ENCODE measurements at places on chromosomes 4 and X. TPM values are rescaled to one million over a fixed set of nuclear protein-coding genes. Genes with fewer than 3 reads are reported as not detected.

HMX1 gene
- not detected for total RNA-seq

CSN3 gene
- not detected for total RNA-seq

MGAT4D gene
- not detected for total RNA-seq

GSX2 gene
- total RNA-seq: not detected

PABPC5 gene
- 1.6 TPM for total RNA-seq

SOWAHD gene
- not detected for total RNA-seq

MAGEB3 gene
- not detected for total RNA-seq

ARHGAP24 gene
- 41.2 TPM for total RNA-seq

IBSP gene
- total RNA-seq: not detected

IGFBP7 gene
- 2,241 TPM for total RNA-seq

TMEM255A gene
- total RNA-seq: not detected

TMPRSS11D gene
- total RNA-seq: not detected

ARHGAP10 gene
- 19.3 TPM for total RNA-seq

ABLIM2 gene
- total RNA-seq: 0.32 TPM

PABPC4L gene
- total RNA-seq: 0.72 TPM

EPGN gene
- not detected for total RNA-seq

PITX2 gene
- total RNA-seq: not detected

FAAH2 gene
- total RNA-seq: not detected

SPATA18 gene
- total RNA-seq: 3.7 TPM

TEX11 gene
- total RNA-seq: not detected

TCEAL4 gene
- 148 TPM for total RNA-seq

SERPINA7 gene
- total RNA-seq: not detected

BBS12 gene
- 2.5 TPM for total RNA-seq

C4orf50 gene
- total RNA-seq: not detected

PRRG1 gene
- 27.5 TPM for total RNA-seq

CENPVL2 gene
- total RNA-seq: not detected

NLGN3 gene
- total RNA-seq: not detected

IL13RA2 gene
- total RNA-seq: 13.1 TPM

RPA4 gene
- not detected for total RNA-seq

NRK gene
- 9.6 TPM for total RNA-seq

UNC5C gene
- 4.3 TPM for total RNA-seq

Measured in cardiac atrium fibroblast (primary cell).